NCI-H1436 (cell line): ENCODE measurements at places on chromosomes 2 and 18.

DNA sequence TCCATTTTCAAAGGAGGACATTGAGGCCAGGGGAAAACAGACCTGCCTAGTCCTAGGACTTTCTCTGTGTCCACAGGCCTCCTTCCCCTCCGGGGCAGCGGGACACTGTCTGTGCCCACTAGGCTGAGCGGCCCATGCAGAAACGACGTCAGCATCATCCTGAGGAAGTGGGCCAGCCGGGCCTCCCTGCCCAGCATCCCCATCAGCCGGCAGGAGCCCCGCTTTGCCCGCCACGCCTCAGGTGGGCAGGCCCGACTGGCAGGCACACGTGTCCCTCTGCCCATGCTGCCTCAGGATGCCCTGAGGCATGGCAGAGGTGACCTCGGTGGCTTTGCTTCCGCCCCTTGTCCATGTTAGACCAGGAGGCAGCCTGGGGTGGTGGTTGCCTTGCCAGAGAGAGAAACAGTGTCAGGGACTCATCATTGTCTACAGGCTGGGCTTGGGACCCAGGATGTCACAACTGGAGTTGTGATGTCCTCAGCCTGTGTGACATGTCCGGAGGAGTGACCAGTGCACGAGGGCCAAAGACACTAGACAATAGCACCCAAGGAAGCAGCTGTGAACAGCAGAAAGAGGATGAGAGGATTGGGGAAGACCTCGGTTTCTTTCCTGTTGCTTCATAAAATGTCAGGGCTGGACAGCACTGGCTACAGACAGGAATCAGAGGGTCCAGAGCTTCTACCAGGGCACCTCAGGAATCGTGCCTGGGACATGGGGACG, 36.8 kb downstream of the TOGARAM2 start:
- no peak for DNase-seq

DNA sequence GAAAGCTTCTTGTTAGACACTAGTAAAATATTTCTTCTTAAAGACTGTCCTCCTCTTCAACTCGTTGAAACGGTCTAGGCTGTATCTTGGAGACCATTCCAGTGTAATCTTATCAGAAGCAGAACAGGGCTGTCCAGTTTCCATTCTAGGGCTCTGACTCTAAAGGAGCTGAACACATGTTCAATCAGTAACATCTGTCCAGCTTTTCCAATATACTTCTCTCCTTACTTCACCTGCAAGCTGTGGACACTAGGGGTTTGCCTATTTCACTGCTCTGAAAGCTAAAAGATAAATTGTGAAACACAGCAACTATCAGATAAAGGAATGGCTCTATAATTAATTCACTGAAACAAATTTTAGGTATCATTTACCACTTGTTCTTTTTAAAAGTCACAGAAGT, 73.8 kb downstream of the ZNF385B start:
- DNase-seq = no peak

DNA sequence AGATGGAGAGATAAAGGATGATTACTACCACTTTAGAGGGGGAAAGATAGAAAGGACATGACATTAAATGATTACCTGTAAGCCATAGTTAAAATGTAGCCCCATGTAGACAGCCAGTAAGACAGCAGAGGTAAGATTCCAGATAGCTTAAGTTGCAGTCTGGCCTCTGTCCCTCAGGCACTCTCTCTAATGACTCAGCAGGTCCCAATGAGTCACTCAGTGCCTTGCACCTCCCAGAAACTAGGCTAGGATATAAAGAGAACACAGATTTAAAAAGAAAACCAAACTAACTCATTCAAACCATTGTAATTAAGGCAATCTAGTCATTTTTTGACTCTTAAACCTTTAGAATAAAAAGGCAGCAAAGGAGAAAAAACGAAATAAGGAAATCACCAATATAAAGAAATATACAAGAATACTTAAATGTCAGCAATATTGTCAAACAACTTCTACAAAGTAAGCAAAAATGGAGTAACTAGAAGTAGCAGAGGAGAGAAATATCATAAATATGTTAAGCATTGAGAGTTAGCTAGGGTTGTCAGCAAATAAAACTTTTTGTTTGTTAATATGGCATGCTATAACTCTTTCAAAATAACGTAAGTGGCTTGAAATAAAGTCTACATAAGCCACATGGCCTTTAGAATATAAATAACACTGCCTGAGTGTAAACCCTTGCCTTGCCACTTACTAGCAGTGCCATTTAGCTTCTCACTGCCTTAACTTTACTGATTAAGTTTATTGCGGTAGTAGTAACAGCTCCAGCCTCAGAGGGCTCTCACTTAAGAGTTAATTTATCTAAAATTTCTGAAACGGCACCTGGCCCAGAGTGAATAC, 48.5 kb downstream of the SOCS6 start:
- no peak for DNase-seq

GRCh38 chr2:180125245-180125962, 118.3 kb upstream of the CWC22 start:
- peak; percentile 77 for DNase-seq

DNA sequence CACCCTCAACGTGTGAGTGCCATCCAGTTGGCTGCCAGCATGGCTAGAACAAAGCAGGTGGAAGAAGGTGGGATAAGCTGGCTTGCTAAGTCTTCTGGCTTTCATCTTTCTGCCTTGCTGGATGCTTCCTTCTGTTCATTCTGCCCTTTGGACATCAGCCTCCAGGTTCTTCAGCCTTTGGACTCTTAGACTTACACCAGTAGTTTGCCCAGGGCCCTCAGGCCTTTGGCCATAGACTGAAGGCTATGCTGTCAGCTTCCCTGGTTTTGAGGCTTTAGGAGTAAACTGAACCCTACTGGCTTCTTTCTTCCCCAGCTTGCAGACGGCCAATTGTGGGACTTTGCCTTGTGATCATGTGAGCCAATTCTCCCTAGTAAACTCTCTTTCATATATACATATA, 155.0 kb upstream of the SERTAD2 start:
- DNase-seq = no peak

DNA sequence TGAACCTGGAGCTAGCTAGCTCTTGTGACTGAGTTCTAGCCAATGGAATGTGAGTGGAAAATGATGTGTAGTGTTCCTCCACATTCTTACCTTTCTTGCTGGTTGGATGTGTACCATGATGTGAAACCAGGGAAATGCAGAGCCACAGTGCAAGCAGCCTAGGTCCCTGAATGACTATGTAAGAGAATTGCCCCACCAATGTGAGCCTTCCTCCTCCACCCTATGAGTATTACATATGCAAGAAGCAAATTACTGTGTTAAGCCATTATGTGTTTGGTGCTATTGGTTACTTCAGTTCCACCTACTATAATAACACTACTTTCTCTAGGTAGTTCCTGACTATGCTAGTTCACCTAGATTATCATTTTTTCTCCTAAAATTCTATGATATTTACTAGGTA, 39.6 kb downstream of the LCLAT1 start:
- DNase-seq = no peak

DNA sequence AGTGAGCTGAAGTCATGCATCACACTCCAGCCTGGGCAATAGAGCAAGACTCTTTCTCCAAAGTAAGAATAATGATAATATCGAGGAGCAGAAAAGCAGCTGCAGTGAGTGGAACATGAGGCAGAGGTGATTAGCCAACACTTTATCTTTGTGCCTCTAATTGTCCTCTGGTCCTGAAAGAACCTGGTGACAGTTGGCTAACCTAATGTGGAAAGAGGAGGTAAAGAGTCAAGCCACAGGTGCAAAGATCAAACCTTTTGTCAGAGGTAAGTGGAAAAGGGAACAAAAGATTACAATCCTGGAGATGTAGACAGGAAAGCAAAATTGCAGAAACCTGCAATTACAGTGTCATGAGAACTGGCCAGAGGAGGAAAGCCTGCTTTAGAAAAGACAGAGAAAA, 53.5 kb upstream of the LCLAT1 start:
- no peak for DNase-seq

DNA sequence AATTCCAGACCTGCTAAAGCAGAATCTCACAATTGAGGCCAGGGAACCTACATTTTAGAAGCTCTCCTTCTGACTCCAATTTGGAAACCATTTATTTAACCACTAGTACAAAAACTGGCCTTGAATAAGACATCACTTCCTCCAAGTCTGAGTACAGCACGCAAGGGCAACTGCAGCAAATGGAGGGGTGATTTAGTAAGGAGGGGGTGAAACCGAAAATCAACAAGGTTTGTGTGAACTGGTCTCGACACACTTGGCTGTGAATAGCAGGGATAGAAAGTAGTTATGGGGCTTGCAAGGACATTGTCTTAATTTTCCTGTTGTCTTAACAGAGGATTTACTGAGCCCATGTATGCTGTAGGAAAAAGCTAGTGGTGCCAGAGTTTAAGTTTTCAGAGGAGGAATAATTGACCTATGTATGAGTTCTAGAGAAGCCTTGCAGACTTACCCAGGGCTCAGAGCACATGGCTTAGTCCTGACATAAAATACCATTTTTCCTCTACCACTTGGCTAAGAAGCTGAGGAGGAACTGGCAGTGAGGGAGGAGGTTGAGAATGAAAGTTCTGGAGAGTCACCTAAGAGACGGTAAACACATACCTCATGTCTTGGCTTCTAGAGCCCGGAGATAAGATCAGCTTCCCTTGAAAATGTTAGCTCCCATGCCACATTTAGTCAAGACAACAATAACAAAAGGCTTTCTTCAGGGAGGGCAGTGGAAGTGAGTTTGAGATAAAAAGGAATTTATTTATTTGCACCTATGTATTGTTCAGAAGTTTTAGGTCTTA, 114.8 kb downstream of the SMAD2 start:
- no peak for DNase-seq

GRCh38 chr2:2112416-2113105, 218.5 kb downstream of the MYT1L start:
- DNase-seq = peak; percentile 8

DNA sequence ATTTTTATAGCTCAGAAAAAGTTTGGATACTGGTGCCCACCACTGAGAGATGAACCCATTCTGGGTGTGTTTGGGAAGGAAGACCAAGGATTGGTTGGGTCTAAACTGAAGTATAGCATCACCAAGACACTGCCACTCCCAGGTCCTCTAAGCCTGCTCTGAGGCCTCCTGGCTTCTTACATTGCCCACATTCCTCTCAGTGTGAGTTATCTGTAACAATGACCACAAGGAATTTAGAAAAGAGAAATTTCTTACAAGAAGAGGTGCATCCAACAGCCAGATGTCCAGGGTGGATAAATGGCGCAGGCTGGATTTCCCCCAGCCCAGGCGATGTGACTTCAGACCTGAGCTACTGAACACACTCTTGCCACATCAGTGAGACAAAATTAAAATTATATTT, 1.6 kb upstream of the GPR45 start:
- DNase-seq = no peak

GRCh38 chr2:202025816-202026215, 7.8 kb upstream of the FZD7 start:
- no peak for DNase-seq

DNA sequence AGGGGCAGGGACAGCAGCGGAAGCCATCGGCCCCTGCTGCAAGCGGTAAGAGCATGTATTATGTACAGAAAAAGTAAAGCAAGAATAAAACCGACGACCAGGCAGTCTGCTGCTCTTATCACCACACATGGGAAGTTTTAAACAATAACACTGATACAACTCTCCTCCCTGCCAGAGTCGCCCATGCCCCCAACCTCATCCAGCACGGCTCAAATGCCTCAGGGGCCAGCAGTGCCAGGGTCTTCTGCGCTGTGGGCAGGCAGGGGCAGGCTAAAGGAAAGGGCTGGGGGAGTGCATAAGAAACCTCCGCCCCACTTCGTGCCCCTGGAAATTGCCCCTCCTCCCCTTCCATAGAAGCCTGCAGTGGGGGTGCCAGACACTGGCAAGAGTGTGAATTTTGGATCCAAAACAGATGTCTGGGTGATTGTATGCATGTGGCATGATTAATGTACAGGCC, 10.1 kb downstream of the TEX51 start:
- no peak for DNase-seq

- DNase-seq = no peak
Observed at GRCh38 chr18:6785411-6785810, 55.9 kb downstream of the ARHGAP28 start.

GRCh38 chr2:109436610-109437225, 177.0 kb downstream of the SEPTIN10 start:
- DNase-seq = no peak

DNA sequence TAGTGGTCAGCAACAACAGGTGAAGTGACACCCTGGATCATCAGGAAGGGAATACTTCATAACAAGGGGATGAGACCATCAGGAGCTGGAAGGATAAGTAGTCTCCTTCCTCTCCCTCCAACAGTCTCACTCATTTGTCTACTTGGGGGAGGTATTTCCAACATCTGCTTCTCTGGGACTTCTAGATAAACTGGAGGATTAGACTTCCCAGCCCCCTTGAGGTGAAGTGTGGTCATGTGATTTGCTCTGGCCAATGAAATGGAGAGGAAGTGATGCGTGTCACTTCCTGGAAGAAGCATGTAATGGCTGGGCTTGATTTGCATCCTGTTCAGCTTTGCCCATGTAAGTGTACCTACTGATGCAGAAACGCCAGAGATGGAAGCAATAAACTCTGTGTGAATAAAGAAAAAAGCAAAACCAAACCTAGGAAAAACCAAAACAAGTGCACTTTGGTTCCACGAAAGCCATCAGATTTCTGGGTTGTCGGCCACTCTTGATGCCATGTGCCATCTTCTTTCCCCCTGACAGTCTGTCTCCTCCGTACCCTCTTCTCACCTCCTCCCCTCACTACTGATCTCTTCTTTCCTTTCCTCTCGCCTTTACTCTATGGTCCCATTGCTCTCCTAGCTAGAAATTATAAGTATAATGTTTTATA, 76.1 kb upstream of the DNMT3A start:
- no peak for DNase-seq

GRCh38 chr2:201258666-201259615, 1.4 kb upstream of the CASP8 start:
- no peak for DNase-seq

- DNase-seq = no peak
Observed at GRCh38 chr2:134167015-134167414, 86.9 kb upstream of the MGAT5 start.

DNA sequence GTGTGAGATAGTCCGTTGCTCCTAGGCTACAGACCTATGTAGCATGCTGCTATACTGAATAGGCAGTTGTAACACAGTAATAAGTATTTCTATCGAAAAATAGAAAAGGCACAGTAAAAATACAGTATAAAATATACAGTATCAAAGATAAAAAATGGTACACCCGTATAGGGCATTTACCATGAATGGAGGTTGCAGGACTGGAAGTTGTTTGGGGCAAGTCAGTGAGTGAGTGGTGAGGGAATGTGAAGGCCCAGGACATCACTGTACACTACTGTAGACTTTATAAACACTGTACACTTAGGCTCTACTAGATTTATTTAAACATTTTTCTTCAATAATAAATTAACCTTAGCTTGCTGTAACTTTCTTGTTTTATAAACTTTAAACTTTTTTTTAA, 3.5 kb downstream of the MAP3K20 start:
- no peak for DNase-seq

DNA sequence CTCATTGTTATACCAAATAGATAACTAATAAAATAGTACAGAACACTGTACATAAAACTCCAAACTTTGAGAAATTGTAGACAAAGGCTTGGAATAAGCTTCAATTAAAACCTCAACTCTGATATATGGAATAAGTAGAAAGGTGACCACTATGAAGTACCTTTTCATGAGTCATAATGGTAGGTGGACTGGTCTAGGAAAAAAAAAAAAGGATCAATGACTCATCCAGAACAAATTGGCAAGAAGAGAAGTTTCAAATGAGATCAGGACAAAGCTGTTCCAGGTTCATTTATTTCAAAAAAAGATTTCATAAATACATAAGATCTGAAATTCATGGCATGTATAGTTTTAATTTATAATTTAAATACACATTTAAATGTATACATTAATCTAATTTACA, 769.7 kb downstream of the SUCLG1 start:
- DNase-seq = no peak
